ENCODE measurements at places on chromosomes 6 and 20.
A peak's percentile ranks its signal among the peaks of the same experiment; 100 is the strongest.

- DNase-seq = peak; percentile 70
These were observed 184.2 kb upstream of the BMP2 start for GRCh38 chr20:6583134-6583738.

- no peak for DNase-seq
These were observed 90.9 kb upstream of the HDDC2 start for GRCh38 chr6:125392682-125393081.

DNA sequence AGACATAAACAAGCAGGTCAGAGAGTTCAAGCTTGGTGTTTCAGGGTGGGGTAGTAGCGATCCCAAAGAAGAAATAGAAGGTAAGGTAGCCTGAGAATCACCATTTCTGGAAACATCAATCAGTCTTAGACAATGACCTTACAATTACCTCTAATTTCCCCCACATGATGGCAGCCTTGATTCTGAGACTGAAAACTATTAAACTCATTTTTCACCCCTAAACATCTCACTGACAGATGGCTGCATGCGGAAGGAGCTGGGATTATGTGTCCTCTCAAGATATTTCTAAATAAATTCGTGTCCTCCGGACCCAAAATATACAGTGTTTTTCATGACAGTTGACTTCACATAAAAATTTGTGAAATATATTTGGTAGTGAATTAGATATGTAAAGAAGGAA, 61.0 kb downstream of the KIF6 start:
- no peak for DNase-seq

GRCh38 chr6:93343476-93343875, 75.9 kb downstream of the EPHA7 start:
- no peak for DNase-seq

DNA sequence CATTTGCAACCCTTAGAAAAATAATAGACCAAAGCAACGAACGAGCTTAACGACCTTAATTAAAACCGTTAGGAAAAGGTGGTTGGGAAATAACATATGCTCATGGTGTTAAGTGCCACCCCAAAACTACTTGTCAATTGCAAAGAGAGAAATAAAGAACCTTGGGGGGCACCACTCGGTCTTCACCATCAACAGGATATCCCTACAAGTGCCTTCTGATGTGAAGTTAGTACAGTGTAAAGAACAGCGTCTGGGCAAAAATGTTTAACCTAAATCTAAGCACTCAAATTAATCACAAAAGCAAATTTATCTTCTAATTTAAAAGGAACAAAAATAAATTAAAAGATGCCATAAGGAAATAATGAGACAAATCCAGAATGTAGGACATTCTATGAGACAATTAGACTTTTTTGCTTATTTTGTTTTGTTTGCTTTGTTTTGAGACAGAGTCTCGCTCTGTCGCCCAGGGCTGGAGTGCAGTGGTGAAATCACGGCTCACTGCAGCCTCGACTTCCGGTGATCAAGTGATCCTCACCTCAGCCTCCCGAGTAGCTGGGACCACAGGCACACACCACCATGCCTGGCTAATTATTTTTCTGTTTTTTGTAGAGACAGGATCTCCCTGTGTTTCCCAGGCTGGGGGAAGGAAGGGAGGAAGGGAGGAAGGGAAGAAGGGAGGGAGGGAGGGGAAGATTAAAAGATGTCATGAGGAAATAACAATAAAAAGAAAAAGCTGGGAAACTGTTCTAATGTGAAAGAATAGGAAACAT, 41.3 kb upstream of the BTN3A2 start:
- peak; percentile 36 for DNase-seq

- no peak for DNase-seq
These were observed 1.1 kb upstream of the TAF8 start for GRCh38 chr6:42049116-42049809.
